ENCODE measurements at places on chromosomes 6 and 20.

DNA sequence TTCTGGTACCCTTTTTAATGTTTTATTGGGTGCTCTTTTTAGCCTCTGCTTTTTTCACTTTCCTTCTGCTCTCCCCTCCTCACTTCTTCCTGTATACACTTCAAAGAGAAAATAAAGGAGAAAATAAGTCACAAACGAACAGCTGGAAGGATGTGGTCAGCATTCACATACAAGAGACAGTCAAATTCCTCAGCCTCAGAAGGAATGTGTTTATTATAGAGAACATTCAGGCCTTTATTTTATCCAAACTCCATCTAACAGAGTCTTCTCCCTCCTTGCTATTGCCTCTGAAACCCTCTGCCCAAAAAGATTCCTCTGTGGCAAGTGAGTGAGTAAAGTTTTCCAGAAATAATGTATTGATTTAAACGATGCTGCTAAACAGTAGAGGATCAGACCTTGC lies 490.4 kb downstream of the FRK start:
- no peak for DNase-seq

GRCh38 chr6:31037682-31038081 lies 27.4 kb downstream of the MUC22 start:
- no peak for DNase-seq

GRCh38 chr20:46119547-46119946 lies 1.4 kb downstream of the CD40 start:
- DNase-seq: no peak

- DNase-seq: no peak
These were observed at the start of gene ULBP3 for GRCh38 chr6:150068720-150069648. Gene ULBP3, minus strand, starts transcription at chr6:150069121. Its CDS starts 55 bp downstream, at chr6:150069066.

- DNase-seq: no peak
These were observed 21.7 kb upstream of the DAAM2 start for GRCh38 chr6:39770446-39770845.

DNA sequence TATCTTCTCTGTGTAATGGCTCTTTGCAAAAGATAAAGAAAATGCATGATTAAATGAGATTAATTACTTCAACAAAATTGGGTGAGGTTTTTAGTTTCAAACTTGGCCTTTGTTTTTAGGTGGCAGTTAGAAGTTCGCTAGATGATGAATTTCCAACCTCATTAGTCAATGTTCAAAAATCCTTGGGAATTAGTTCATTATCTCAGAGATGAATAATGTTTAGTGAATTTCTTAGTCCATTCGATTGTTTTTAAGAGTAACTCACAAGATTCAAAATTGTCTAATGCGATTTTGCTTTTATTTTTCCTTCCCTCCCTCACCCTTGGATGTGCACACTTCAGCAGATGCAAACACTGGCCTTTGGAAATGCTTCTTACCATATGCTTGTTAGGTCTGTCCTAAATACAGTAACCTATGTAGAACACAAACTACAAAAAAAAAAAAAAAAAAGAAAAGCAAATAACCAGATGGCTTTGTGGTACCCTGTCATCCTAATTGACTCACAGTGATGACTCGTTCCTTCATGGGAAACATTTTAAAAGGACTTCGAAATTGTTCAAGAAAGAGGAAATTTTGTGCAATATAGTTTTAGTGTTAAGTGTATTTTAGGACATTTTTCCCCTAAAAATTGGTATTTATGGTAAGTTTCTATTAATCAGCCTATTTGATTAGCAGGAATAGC lies 66.7 kb downstream of the FAM229B start:
- no peak for DNase-seq
